ENCODE measurements at places on chromosomes 1 and 21.
A peak's percentile ranks its signal among the peaks of the same experiment; 100 is the strongest.

- DNase-seq, result no peak
Observed at GRCh38 chr1:86993269-86993985, 79.0 kb downstream of the HS2ST1 start.

DNA sequence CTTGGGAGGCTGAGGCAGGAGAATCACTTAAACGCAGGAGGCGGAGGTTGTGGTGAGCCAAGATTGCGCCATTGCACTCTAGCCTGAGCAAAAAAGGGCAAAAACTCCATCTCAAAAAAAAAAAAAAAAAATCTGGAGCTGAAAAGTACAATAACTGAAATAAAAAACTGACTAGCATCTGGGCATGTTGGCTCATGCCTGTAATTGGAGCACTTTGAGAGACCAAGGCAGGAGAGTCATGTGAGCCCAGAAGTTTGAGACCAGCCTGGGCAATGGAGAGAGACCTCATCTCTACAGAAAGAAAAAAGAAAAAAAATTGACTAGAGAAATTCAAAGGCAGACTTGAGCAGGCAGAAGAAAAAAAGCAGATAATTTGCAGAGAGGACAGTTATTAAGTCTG, 18.1 kb downstream of the CLDN19 start:
- DNase-seq, result no peak

GRCh38 chr1:67515324-67516080, 85.3 kb upstream of the SERBP1 start:
- no peak for DNase-seq

DNA sequence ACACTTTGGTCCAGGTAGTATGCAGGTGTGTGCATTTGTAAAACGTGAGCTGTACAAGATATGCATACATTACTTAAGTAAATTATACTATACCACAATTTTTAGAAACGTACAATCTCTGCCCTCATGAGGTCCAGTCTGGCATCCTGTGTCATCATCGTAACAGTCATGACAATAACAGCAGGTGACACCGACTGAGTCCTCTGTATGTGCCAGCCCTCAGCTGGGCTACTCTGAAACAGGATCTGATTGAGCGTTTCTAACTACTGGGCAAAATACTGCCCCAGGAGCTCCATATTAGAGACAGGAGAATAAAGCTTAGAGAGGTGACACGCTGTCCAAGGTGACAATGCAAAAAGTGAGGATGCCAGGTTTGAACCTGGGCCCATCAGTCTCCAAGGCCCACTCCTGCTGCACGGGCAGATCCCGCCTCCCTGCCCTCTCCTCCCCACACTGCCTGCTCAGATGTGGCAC, 47.2 kb upstream of the ECE1 start:
- DNase-seq, result no peak

GRCh38 chr1:201157949-201158348, 3.7 kb upstream of the TMEM9 start:
- no peak for DNase-seq

- DNase-seq, result no peak
Observed at GRCh38 chr1:145997718-145998023, 1.3 kb upstream of the TXNIP start.

GRCh38 chr1:241332037-241332409, 25.0 kb downstream of the RGS7 start:
- DNase-seq, result no peak

DNA sequence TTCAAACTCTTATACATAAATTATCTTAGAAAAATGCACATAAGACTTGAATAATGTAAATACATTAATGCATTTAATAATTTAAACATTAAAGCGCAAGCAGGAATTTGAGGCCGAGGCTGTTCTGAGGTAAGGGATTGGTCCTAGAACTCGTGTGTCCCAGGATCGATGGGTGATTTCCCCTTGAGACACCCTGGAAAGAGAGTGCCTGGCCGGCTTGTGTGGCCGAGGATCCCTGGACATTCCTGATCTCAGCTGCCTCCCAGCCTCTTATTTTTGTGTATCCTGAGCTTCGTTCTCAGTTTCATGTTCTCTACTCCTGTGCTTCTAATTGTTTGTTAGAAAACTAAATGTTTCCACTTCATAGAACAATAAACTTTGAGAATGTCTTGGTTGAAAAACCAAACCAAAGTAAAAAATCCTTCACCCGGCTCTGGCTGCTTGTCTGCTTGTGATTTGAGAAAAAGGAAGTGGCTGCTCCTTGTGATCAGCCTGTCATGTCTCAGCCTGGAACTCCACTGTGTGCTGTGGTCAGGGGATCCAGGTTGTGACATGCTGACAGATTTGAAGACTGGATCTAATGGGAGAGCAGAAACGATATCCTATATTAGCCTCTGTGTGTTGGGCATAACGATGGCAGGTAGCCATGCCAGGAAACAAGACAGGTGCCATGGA, 40.7 kb downstream of the PEX14 start:
- DNase-seq, result no peak

- DNase-seq, result no peak
Observed at GRCh38 chr1:29706936-29707335, 470.6 kb downstream of the PTPRU start.

- DNase-seq, result peak; percentile 56
Observed at GRCh38 chr1:107965110-107965991, at the start of gene VAV3. TSS of gene VAV3 (minus strand) at chr1:107965180. CDS start at chr1:107964869, 311 bp downstream.

DNA sequence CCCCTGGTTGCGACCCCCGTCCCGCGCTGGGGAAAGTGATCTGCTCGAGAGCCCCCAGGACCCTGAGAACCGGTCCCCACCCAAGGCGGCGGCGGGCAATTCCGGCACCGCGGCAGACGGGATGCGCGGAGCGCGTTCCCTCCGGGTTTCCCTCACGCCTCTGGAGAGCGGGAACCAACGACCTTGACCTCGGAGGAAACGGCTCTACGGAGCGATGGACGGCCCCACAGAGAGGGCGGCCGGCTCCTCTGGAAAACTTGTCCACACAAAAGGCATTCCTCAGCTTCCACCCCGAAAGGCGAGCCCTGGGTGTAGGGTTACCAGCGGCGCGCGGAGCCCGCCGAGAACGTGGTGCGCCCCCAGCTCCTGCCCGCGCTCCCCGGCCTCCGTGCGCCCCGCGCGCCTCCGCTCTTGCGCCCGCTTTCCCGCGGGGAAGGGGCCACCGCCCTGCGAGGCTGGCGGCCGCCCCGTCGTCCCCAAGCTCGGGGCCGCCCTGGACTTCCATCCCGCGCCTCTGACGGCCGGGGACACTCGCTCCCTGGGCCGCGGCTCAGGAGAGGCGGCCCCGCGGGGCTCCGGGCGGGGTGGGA, 391 bp upstream of the KIAA1614 start:
- no peak for DNase-seq

DNA sequence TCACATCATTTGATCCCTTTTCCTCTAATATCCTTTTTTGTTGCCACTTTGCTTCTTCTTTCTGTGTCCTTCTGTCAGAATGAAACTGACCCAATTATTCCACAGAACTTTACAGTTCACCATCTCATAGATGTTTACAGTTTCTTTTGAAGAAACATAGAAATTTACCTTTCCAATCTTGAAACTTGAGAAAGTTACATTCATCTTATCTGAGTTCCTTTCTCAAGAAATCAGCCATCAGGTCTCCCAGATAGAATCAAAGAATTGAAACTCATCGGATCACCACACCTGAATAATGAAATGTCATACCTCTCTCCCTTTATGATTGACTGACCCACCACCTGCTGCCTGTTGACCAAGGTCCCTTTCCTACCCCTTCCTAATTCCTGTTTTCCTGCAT, 23.7 kb downstream of the CBR1 start:
- DNase-seq, result no peak

DNA sequence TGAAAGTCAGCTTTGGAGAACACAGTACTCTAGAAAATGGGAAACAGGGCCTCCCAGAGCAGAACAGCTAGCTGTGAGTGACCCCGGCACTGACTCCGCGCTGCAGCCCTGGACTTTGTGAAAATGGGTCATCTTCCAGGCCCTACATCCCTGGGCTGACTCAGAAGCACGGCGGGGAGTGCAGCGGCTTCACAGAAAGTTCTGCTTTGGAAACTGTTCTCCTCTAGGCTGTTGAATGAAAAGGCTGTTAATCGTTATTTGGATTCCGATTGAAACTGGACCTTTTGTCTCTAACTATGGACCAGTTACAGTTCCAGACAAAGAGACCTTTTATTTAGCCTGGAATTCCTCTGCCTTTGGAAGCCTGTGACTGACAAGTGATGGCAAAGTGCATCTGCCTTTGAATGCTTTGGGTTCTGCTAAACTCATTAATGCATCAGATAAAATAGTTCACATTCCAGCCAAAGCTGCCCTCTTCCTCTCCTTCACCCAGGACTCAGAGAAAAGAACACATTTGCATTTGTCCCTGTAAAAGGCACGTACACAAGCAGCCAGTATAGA, 144.9 kb upstream of the HOOK1 start:
- DNase-seq, result no peak

GRCh38 chr1:227192163-227192562, 126.1 kb downstream of the CDC42BPA start:
- DNase-seq, result no peak

DNA sequence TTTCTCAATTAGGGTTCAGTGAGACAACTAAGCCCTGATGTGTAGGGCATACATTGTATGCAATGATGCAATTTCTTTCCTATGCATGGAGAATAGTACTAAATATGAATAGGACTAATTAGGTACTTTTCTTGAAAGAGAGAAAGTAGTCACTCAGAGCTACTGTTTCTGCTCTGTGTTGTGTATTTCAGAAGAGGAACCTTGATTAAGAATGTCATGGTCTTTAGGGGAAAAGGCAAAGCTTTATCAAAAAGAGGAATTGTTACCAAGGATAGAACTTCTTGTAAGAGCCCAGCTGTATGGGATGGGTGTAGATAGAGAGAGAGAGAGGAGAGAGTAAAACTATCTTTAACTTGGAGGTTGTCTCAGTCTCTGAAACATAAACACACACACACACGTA, 49.1 kb downstream of the HLX start:
- DNase-seq, result no peak

DNA sequence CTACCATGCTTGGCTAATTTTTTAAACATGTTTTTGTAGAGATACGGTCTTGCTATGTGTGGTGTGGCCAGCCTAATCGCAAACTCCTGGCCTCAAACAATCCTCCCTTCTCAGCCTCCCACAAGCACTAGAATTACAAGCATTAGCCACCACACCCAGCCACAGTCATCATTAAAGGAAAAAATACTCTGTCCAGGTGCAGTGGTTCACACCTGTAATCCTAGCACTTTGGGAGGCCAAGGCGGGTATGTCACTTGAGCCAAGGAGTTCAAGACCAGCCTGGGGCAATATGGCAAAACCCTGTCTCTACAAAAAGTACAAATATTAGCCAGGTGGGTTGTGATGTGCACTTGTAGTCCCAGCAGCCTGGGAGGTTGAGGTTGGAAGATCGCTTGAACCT, 25.0 kb upstream of the NLRP3 start:
- DNase-seq, result no peak

DNA sequence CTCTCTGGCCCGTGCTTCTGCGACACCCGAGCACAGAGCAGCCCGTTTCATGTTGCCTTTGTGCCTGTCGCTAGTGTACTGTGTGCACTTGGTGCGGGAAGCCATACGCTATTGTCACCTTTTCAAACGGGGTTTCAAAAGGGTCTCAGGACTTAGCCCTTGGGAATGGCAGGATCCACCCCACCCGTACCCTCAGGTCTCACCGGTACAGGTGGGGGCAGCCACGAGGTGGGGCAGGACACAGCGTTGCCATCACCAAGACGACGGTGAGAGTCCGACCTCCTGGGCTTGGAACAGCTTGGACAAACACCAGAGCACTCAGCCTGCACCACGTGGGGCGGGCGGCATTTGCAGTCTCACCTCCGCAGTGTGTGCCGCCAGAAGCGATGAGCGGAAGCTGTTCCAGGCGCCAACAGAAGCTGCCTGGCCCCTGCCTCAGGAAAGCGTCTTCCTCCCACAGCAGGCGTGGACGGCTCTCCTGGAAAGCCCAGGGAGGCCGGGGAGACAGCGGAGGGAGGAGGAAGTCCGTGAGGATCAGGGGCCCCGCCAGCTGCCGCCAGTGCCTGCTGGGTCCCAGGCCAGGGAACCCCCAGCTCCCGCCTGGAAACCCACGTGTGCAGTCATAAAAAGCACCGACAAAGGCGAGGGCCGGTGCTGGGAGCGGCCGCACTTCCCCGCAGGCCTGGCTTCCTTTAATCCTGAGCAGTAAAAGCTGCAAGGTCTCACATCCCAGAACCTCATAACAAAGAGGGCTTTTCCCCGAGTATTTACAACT, 131.3 kb upstream of the ARHGEF16 start:
- no peak for DNase-seq

DNA sequence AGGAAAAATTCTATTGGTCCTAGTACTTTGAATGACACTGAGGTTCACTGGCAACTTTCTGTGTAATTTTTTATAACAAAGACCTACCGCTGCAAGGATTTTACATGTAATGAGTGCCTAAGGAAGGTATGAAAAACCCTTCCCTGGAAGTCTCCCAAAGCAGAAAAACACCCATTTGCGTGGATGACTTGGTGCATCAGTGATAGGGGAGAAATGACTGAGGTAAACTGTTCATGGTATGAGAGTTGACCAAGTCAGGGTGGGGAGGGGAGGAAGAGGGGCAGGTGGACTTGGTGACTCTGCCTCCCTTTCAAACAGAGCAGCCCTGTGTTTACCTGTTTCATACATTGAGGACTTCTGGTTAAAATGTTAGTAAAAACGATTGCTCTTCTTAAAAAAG, 78.8 kb upstream of the IPO9 start:
- DNase-seq, result no peak

DNA sequence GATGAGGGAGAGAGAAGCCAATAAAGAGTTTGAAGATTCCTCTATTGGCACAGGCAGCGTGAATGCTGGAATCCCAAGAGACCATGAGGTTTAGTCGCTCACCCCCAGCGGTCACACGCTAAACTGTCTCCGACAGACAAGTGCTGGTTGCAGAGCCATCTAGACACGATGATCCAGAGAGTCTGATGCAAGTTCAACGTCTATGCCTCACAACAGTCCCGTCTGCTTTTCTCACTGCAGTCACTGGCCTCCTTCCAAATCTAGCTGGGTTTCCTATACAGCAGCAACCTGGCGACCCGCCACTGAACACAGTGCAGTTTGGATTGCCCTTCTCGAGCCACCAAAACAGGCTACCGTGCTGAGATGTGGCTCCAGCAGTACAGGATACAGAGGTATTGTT, 98.6 kb upstream of the KRTAP19-8 start:
- no peak for DNase-seq

- no peak for DNase-seq
Observed at GRCh38 chr1:216201946-216202345, 221.3 kb downstream of the USH2A start.

DNA sequence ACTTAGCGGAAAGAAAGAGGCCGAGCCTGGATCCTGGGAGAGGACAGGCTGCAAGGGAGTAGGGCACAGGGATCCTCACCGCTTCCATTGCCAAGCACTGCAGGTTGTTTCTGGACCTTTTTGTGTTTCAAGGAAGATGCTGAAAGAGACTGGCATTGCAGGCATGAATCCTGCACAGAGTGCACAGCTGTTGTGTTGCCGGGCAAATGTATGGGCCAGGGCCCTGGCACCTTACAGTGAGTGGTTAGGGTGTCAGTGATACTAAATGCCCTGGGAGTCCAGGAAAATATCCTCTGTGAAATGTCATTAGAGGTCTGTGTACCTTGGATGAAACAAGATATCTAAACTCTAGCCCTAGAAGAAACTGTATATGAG, 145.5 kb upstream of the FGGY start:
- no peak for DNase-seq

Data from activated CD4-positive, alpha-beta T cell treated with anti-CD3 and anti-CD28 coated beads, Interleukin-2, amount 50 U/mL, for 24 hours (primary cell).